ENCODE measurements at places on chromosomes 13 and 19.

GRCh38 chr13:114185182-114185971 lies 6.3 kb downstream of the CFAP97D2 start:
- no peak for DNase-seq

DNA sequence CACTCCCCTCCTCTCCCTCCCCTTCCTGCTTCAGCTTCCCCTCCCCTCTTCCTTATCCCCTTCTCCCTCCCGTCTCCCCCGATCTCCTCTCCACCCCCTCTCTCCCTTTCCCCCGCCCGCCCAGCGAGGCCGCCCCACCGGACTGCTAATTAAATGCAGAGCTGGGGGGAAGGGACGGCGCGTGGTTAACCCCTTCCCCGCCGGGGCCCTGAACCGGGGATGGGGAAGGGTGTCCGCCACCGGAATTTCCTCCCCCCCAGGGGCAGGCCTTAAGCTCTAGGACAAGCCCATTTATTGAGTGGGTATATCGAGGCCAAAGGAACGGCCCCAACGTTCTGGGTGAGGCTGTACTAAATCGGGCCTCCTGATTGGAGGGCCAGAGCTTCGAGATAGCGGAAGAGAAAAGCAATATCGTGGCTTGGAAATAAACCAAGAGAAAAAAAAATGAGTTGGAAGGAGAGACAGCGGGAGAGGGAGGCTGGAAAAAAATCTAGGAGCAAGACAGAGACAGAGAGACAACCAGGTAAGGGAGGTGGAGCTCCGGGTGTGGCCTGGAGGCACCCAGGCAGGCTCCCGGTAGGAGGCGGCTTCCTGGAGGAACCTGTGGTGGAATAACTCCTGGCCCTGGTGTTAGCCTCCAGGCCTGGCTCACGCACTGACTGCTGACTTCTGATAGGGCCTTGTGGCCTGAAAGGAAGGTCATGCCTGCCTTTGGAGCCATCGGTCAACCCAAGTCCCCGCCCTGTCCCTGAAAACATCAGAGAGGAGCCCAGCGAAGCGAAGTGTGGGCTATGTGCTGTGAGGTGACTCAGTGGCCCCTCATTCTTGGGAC lies 11.6 kb upstream of the JUND start:
- peak; percentile 25 for DNase-seq

DNA sequence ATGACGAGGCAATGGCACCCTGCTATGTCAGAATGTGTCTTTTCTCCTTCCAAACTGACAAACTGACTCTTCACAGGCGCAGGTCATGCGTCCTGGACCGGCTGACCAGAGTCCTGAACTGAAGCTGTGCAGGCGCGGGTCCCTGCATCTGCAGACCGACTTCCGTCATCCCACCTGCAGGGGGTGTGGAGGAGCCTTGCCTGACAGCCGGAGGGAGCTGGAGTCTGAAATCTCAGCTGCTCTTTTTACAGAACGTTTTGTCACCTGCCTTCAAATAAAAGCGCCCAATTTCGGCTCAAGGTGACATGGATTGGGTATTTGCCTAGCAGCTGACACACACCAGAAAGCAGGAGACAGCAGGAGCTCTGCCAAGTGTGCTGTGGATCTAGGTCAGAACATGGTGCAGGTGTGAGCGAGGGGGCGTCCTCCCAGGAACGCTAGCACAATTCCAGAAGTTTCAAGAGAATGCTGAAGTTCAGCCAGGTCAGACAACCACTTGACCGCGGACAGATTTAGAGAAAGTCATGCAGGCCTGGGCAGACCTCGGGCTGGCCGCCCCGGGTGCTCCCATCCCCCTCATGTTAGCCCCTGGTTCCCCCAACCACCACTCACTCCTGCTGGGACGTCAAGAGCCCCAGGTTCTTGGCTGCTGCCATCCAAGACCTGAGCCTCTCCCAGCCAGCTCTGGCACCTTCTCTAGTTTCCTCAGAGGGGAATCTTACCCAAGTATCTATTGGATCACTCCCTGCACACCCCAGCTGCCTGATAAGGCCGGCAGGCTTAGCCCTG lies 32.8 kb downstream of the ELL start:
- DNase-seq, result no peak

GRCh38 chr19:30064348-30064699 lies 122.3 kb downstream of the URI1 start:
- DNase-seq, result no peak

DNA sequence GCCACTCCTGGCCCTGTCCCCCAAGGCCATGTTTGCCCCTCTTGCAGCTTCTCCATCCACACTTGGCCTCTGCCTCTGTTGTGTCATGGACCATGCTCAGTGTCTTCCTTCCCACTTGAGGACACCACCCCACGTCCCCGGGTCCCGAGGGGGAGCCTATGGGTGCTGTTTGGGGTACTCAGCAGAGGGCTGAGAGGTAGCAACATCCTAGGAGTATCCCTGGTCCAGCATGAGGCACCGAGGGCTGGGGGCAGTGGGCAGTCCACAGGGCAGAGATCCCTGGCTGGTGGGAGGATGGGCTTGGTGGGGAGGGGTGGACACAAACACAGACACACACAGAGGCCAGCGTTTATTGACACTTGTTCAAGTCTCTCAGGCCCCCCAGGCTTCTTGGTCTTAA lies 1.7 kb downstream of the COX7A1 start:
- no peak for DNase-seq

DNA sequence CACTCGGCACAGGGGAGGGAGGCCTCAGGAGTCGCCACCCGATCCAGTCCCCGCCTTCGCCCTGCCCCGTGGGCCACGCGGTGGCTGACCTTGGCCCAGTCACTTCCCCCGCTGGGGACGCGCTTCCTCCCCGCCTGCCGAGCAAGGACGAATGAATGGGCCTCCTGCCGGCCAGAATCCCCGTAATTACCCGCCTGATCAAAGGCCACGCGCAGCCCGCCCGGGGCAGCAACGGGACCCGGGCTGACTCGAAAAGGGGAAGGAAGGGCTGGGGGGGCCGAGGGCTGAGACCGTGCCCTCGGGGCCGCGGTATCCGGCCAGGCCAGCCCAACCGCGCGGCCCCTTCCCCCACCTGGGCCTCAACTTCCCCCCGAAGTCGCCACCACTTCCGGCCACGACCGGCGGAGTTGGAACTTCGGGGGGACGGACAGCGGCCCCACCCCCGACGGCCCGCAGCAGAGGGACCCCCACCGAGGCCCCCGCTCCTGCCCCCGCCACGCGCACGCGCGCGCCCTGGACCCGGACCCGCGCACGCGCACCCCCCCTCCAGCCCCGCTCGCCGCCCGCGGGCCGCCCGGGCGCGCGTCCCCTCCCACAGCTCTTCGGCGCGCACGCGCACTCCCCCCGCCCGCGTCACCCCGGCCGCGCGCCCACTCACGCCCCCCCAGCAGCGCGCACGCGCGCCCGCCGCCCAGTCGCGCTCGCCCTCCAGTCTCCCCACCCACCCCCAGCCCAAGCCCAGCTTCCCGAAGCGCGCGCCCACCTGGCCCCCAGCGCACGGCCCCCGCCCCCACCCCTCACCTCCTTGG lies 520 bp downstream of the ZNF787 start:
- peak; percentile 80 for DNase-seq

DNA sequence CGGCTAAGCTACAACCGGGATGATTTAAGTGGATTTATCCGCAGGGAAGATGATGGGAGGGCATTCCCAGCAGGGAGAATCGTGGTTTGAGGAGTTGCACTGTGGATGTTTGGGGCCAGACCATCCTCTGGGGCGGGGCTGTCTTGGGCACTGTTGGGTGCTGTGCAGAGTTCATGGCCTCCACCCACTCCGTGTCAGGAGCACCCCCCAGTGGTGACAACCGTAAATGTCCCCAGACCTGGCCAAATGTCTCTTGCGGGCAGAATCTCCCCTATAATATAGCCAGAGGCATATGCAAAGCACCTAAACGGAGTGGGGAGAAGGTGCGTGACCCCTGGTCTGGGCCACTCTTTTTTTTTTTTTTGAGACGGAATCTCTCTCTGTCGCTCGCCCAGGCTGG lies 40.2 kb downstream of the SMIM24 start:
- DNase-seq, result peak; percentile 39

GRCh38 chr13:30120133-30120822 lies 187.1 kb downstream of the KATNAL1 start:
- no peak for DNase-seq

DNA sequence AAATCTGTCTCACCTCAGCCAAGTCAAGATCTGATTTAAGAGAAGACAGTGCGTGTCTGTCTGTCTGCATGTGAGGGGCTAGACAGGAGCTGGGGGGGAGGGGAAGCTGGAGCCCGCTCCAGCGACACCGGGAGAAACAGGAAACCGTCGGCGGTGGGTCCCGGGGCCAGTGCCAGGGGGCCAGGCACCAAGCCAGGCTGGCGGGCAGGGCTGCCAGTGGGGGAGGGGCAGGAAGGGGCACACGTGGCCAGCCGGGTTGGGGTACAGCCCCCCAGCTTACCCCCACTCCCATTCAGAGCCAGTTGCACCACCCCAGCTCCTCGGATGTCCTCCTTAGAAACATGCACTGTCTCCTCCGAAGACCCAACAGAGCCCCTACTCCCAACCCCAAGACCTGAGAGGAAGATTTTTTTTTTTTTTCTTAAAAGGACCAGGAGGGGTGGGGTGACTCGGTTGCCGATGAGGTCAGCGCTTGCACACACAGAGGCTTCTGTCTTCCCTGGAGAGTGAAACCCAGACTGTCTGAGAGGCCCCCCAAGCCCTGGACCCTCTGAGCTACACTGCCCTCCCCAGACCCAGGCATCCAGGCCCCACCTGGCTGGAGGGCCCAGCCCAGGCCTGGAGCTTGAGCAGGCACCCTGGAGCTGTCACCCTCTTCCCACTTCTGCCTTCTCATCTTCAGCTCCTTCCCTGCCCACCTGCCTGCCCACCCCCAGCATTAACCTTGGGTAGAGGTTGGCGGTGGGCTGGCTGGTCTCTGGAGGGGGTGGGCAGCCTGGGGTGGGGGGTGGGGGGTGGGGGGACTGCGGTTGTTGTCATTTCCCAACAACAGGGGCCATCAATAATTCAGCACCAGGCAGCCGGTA lies 4.0 kb downstream of the ERF start:
- DNase-seq, result no peak

GRCh38 chr19:51372021-51372648 lies 319 bp downstream of the NKG7 start:
- no peak for DNase-seq

DNA sequence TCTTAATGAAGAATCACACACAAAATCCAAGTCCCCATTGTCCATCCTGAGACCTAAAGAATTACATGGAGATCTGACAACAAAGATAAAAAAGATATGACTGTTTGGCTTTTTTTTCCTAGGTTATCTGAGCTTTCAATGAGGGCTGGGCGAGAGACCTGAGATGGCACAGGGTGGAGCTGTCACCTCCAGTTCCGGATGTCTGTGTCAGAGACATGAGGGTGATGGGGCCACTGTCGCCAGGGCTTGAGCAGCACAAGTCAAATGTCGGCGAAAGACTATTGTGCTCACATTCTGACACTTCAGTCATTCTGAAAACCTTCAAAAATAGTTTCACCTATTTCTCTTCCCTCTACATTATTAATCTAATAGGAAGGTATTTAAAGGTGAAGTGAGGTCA lies 65.7 kb downstream of the SLC7A1 start:
- DNase-seq, result no peak

DNA sequence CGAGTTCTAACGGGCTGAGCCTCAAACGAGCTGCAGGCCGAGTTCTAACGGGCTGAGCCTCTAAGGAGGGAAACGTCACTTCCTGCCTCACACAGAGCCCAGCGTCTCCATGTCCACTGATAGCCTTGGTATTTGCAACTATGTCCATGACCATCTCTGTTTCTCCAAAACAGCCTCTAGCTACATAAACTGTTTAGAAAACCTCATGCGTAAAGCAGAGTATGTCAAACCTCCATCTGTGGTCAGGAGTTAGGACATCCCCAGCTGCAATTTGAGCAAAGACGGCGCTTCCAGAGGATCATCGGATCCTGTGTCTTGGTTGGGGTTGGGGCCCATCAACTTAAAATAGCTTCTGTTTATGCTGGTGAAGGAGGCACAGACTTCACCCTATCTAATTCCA lies 20.8 kb downstream of the RASA3 start:
- peak; percentile 16 for DNase-seq

GRCh38 chr13:49428041-49428763 lies 15.7 kb downstream of the CAB39L start:
- no peak for DNase-seq

DNA sequence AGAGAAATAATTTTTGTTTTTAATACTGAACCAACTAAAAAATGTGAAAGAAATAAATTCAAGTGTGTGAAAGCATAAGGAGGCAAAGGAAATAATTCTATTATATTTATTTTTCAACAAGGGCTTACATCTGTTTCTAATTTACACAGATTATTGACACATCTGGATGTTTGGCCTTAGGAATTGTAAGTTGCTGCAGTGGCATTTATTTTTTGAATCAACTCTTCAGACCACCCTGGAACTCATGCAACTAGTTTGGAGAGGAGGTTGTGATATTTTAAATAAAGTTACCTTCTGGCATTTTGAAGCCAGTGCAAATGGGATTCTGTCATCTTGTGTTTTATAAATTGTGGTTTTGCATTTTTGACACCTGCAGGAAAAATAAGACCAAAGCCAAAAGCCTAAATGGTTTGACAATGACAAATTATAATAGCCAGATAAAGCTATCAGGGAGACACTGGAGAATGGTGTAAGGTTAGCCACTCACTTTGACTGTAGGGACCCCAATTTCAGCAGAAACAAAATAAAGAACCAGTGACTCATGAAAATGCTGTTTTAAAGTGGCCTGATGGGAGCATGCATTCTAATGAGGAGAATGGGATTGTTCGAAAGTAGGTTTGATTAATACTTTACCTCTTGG lies 192.9 kb downstream of the KLF5 start:
- DNase-seq, result no peak

- DNase-seq, result peak; percentile 35
Observed at GRCh38 chr13:114130837-114131582, 1.4 kb downstream of the RASA3 start.

- DNase-seq, result no peak
Observed at GRCh38 chr19:17352608-17353280, 15.4 kb downstream of the GTPBP3 start.

DNA sequence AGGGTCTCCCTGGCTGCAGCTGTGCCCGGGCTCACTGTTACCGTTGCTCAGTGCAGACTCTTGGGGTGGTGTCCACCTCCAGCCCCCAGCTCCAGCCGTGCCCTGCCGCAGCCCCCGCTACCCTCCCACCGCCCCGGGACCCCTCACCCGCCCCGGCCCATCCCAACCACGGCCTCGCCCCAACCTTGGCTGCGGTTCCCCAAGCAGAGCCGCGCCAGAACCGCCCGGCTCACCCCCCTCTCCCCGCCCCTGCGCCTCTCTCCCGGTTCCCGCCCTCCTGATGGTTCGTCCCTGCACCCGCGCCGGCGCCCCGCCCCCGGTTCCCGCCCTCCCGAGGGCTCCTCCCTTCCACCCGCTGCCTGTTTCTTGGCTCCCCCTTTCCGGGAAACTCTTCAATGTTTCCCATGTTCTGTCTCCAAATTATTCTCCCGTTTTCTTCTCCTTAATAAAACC lies 40.3 kb downstream of the ANKRD10 start:
- DNase-seq, result peak; percentile 6

GRCh38 chr13:91572944-91573598 lies 174.7 kb downstream of the GPC5 start:
- no peak for DNase-seq

- no peak for DNase-seq
Observed at GRCh38 chr19:38199340-38199739, 24.7 kb downstream of the DPF1 start.

Measured in stimulated activated naive CD4-positive, alpha-beta T cell treated with Interleukin-2 at 50 U/mL for 16 hours (primary cell).